Right atrium auricular region (tissue), 2 donors: ENCODE measurements at places on chromosomes 2 and 18. TPM values are rescaled to one million over a fixed set of nuclear protein-coding genes. Genes with fewer than 3 reads are reported as not detected.

The AFTPH gene
- 17.4 TPM for total RNA-seq

- no peak for DNase-seq
These were observed 180.5 kb upstream of the DTNA start for GRCh38 chr18:34529358-34530335.

DNA sequence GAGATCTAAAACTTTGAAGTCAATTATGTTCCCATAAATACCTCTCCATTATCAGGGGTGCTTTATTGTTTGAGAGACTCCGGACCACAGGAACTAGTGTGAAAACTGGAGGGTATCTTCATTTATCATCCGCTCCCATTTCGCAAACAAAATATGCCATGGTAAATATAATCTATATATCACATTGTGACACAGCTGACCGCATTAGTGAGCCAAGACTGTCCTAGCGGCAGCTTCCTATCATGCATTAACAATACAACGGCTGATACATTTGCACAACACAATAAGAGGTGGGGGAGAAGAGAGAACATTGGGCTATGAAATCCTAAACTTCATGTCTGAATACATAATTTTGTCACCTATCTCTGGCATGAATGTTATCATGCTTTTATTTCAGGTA, 29.5 kb downstream of the BCL11A start:
- no peak for DNase-seq

DNA sequence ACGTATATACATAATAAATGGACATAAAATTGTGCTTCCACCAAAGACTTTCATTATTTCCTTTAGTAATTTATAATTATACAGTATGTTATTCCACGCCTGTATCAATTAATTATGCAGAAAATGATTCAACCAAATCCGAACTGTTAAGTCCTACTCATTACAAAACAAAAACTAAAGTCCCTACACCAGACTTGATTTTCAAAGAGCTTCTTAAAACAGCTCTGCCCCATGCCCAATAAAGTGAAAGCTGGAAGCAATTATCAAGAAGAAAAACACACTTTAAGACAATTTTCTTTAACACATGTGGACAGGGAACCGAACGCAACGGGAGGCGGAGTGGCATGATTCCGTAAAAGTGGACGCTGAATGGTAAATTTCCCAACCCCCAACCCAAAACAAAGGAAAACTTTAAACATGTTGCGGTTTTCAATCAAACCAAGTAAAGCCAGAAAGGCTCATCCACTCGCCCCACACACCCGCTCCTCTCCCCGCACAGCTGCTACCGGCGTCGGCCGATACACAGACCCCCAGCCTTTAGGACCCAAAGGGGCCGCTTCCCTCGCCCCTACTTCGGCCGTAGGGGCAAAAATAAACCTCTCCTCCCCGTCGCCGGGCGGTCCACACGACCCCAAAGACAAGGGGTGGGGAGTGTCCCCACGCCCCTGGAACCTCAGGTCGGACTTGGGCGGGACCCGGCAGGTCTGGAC, 705 bp downstream of the YES1 start:
- no peak for DNase-seq

DNA sequence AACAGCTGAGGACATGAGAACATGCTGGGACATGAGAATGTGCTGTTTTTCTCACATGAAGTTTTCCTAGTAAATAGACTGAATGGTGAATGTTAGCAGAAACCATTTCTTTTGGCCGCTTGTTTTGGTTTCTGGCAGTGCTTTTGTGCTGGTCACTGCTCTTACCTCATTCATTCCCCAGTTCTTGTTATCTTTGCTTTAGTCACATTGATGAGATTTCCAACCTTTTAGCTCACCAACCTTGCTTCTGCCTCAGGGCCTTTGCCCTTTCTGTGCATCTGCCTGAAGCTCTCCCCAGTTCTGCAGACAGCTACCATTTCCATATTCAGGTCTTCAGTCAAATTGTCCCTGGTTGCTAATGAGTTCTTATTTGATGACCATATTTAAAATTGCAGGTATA, 91.6 kb downstream of the PTPRM start:
- DNase-seq = no peak

GRCh38 chr2:176067589-176068418, 16.0 kb downstream of the EVX2 start:
- DNase-seq = no peak

- DNase-seq = no peak
These were observed 37.4 kb downstream of the MEIS1 start for GRCh38 chr2:66472225-66472843.

- DNase-seq = no peak
These were observed 80.3 kb downstream of the MBOAT2 start for GRCh38 chr2:8923183-8923582.
